Hippocampal formation (tissue), 2 donors: ENCODE measurements at places on chromosomes 11 and 22.

DNA sequence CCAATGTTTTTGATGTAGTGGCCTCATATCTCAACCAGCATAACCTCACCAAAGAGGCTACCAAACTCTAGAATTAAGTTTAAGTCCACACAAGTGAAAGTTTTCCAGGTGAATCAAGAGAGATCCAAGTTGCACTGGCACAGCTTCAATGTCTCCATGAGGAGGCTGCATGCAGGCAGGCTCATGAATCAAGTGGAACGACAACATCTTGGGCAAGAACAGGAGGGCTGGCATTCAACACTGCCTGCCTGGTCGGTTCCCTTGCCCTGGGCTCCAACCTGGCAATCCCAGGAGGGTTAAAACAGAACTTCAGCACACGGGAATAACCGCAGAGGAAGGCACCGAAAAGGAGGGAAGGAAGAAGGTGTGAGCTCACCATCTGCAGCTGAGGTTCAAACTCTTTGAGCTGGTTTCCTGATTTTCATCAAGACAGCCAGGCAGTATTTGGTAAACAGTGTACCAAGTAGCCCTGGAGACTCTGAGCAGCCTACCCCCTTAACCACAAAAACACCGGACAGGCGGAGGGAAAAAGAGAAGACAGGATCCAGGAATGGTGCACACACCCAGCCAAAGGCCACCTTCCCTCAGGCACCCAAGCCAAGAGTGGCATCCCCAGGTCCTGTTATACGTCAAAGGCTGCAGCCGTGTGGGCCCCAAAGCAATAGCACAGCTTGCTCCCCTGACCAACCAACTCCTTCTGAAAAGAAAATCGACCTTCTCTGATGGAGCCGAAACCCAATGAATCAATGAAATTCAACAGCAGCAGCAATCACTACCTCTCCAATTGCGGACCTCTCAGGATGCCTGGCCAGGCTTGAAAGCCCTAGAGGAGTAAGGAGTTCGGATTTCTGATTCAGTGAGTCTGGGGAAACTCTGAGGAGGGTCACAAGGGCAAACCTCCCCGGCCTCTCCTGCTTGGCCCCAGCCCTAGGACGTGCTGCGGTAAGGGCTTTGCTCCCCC is 1.3 kb downstream of the PACSIN2 start:
- no peak for DNase-seq

DNA sequence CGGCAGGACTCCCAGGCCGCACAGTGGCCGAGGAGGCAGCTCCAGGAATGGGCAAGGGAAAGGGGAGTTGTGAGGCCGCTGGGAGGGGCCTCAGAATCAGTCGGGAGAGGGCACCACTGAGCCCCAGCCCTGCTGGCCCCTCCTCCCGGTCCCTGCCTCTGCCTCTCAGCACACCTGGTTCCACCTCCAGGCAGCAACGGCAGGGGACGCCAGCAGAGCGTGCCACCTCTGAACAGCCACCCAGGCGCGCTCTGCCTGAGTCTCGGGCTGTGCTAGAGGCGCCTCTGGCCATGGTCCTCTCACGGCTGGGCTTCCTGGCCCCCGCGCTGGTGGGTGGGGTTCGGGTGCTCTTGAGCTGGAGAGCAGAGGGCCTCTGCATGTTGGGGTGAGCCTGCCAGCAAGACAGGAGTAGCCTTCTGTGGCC is 33.0 kb downstream of the MOB2 start:
- no peak for DNase-seq

DNA sequence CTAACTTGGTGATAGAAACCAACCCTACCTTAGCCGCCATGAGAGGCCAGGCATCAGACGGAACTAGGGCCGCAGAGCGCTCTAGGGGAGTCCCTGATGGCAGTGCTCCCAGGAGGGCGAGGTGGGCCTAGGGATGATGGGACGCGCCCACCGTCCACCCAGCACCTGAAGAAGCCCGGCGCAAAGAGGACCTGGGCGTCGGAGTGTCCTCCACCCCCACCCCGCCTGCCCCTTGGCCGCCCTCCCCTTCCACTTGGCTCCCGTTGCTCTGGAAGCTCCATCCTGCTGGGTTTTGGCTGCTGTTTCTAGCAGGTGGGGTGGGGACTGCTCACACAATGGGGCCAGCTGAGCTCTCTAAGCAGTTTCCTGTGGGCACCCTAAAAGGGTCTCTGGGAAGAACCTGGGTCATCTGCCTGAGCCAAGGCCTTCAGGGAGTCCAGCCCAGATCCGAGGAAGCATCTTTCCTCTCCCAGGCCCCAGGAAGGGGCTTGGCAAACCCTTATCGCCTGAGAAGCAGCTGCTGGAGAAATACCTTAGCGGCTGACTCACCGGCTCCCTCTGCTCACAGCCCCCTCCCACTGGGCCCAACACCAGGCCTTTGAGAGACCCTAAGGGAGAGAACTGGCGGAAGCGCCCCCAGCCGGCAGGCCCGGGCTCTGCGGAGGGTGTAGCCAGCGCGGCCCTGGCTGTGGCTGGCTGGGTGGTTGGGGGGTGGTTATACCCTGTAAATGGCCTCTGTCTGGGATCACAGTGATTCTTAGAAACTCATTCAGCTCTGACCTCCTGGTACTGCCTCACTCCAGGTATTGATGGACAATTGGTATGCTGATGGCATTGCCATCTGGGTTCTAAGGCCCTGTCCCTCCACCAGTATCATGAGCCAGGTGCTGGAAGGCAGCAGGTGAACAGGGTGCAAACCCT is 19.3 kb downstream of the CREB3L1 start:
- DNase-seq: no peak

- no peak for DNase-seq
Observed at GRCh38 chr11:100810146-100810545, 123.1 kb downstream of the ARHGAP42 start.
